ENCODE measurements at places on chromosomes 5 and 9.

DNA sequence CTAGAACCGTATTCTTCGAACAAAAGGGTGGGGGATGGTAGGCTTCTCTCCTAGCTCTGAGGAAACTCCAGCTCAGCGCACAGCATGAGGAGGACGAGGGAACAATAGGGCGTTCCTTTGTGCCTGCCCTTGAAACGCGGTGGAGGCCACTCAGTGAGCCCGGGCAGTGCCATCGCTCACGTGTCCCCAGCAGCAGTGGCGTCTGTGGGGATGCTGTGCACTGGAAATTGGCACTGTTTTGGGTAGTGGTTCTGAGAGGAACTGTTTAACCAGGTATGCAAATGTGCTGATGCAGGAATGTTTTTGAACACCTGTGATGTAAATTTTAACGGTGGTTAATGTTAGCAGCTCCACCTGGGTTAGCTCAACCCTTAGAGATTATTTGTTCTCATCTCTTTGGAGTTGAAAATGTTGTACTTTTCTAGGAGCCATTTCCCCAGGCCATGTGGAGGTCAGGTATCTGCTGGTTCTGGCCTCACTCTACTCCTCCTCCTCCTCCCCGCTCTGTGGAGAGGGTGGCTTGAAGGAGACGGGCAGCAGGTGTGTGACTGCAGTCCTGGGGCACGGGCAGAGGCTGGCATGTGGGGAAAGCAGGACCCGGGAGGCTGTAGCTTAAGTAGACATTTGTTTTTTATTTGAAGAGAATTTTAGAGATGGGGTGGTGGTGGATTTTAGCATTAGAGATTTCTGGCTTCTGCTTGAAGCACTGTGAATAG lies 48.3 kb downstream of the EHMT1 start:
- peak; percentile 82 for DNase-seq

GRCh38 chr9:111916234-111916645 lies 19.6 kb downstream of the UGCG start:
- DNase-seq, result no peak

DNA sequence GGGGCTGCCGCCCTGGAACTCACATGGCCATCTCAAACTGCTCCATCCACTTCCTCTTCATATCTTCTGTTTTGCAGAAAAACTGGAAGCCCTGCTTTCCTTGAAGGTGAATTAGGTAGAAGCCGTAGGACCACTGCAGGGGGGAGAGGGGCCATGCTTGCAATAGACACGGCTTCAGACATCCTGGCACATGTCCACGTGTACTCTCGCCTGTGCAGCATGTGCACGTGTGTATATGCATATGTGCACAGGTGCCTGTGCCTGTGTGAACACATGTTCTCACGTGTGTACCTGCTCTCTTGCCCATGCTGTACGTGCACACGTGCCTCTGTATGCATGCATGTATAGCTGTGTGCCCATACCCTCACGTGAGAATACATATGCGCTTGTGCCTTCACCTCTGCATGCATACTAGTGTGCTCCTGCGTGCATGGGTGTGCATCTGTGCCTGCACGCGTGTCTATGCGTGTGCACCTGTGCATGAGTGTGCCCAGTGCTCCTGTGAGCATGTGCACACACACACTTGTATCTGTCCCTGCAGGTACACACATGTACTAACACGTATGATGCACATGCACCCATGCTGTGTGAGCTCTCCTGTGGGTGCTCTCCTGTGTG lies 47.7 kb upstream of the SARDH start:
- no peak for DNase-seq

- DNase-seq, result no peak
Observed at GRCh38 chr9:130174920-130175321, 2.7 kb downstream of the NCS1 start.

DNA sequence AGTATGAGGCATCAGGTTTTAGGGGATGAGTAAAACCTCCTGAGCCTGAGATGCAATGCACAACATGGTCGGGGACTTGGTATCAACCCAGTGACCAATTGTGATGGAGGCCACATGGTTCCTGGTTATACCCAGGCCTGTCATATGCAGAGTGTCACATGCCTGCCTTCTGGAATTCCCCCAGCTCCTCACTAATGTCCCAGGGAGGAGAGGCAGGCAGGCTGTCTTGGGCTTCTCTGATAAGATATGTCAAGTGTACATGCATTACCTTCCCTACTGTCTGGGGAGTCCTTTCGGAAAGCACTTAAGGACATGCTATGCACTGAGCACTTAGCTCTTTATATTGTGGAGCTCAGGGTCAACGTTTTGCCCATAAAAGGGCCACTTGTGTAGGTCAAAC lies 14.2 kb upstream of the PALM2AKAP2 start:
- no peak for DNase-seq

GRCh38 chr9:27086818-27087680 lies 22.0 kb upstream of the TEK start:
- DNase-seq, result no peak

- DNase-seq, result no peak
Observed at GRCh38 chr5:151233616-151234085, 9.8 kb upstream of the CCDC69 start.

GRCh38 chr5:54470128-54470527 lies 14.6 kb downstream of the HSPB3 start:
- DNase-seq, result no peak

GRCh38 chr5:175670372-175670771 lies 12.5 kb downstream of the HRH2 start:
- no peak for DNase-seq

- no peak for DNase-seq
Observed at GRCh38 chr9:69198521-69199220, 24.6 kb downstream of the TJP2 start.

DNA sequence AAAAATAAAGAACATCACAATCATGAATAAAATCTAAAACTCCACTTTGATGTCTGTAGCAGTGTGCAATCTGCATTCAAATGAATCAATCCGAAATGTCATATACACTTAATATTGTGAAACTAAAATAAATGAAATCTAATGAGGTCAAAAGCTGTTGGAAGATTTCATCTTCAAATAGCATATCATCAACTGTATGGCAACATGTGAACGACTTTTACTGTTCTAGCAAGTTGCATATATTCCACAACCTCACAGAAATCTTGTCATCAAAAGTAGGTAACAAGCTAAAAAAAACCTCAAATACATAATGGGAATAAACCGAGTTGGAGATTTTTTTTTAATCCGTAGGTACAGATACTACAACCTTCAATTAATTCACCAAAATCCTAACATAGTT lies 1.2 kb downstream of the PTBP3 start:
- no peak for DNase-seq

- no peak for DNase-seq
Observed at GRCh38 chr5:56167519-56167918, 65.6 kb downstream of the ANKRD55 start.

GRCh38 chr5:127447827-127448226 lies 69.6 kb upstream of the PRRC1 start:
- no peak for DNase-seq

- no peak for DNase-seq
Observed at GRCh38 chr9:135179976-135180375, 92.5 kb downstream of the OLFM1 start.

DNA sequence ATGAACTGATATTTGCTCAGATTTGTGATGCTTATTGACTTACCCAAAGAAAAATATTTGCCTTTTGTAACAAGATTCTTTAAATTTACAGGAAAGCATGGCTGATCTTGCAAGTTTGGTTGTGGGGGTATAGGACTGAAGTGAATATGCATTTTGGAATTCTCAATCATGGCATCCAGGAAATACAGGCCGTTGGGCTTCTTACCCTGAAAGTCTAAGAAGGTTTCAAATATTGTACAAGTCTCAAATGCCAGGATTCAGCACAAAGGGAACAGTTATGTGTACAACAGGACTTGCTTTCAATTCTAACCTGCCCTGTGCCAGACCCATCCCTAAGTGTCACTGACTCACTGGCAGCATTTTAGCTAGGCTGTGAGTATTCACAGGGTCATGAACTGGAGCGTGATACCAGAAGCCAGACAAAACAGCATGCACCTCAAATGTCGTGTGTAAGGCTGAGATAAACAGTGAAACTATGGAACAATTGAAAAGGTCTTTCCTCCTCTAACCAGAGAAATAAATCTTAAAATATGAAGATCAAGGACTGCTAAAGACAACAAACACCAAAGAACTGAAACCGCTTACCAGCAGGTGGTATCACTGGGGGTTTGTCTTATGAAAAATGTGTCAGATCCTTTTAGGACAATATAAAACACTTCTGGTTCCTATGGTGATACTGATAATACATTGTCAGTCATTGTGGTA lies 168.6 kb upstream of the RGMB start:
- DNase-seq, result no peak

- DNase-seq, result no peak
Observed at GRCh38 chr9:34179213-34180136, 632 bp downstream of the UBAP1 start.

- no peak for DNase-seq
Observed at GRCh38 chr5:74212336-74212735, 428.2 kb downstream of the ENC1 start.

GRCh38 chr9:136268735-136269134 lies 23.1 kb upstream of the QSOX2 start:
- no peak for DNase-seq

GRCh38 chr9:88429595-88430430 lies 41.6 kb downstream of the SPIN1 start:
- DNase-seq, result no peak

- DNase-seq, result no peak
Observed at GRCh38 chr5:35990941-35991611, at the start of gene UGT3A1. Gene UGT3A1, minus strand, starts transcription at chr5:35991390. Its CDS starts 150 bp downstream, at chr5:35991240.

DNA sequence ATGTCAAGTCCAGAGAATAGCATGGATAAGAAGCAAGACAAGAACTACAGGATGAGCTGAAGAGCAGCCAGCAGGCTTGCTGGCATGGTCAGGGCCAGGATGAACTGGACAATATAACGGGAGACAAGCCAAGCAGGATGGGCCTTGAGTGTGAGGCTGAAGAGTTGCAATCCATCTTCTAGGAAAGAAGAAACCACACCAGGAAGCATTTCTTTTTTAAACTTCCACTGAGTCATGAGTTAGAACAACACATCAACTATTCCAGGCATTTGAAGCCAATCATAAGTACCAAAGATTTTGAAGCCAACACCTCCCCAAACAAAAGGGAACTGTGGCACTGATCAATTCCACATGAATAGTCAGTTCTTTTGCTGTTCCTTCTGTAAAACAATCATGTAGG lies 27.3 kb downstream of the SLC31A2 start:
- no peak for DNase-seq

DNA sequence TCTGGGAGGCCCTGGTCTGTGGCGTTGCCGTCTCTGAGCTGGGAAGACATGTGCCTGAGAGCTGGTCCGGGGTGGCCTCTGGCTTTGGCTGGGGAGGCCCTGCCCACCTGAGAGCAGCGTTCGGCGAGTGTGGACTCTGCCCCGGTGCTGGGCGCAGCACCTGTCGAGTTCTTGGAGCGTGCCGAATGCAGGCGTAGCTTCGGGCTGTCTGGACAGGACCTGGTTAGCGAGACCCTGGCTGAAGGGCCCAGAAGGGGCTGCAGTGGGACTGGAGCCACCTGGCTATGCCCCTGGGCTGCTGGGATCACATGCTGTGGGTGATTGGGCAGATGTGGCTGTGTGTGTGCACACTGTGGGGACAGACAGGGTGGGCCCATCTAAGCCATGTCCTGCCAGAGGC lies 56.5 kb downstream of the RXRA start:
- no peak for DNase-seq

Data from COR-L47 (cell line).